ENCODE measurements at places on chromosomes 12 and 14. TPM values are rescaled to one million over a fixed set of nuclear protein-coding genes. Genes with fewer than 3 reads are reported as not detected.

The PAPLN gene
- total RNA-seq: 3.2 TPM

The GRIP1 gene
- total RNA-seq: 0.33 TPM

The ABCC9 gene
- total RNA-seq: 46.0 TPM

The RERG gene
- 0.65 TPM for total RNA-seq

The LIN7A gene
- total RNA-seq: 4.1 TPM

The ASB2 gene
- 0.52 TPM for total RNA-seq

The MAP3K12 gene
- total RNA-seq: 34.2 TPM

The DLST gene
- 76.6 TPM for total RNA-seq

The KRT79 gene
- total RNA-seq: not detected

The DAD1 gene
- total RNA-seq: 262 TPM

The PTGER2 gene
- total RNA-seq: 8.2 TPM

The SLCO1C1 gene
- 2.0 TPM for total RNA-seq

The MDGA2 gene
- not detected for total RNA-seq

The RAD9B gene
- total RNA-seq: 0.46 TPM

The ZFHX2 gene
- 0.83 TPM for total RNA-seq

The NKX2-1 gene
- total RNA-seq: not detected

The TAS2R31 gene
- 3.7 TPM for total RNA-seq

The SDR9C7 gene
- total RNA-seq: not detected

The MEG3 gene
- 396 TPM for total RNA-seq

The KCNH5 gene
- total RNA-seq: 0.07 TPM

The PTCSC3 gene
- not detected for total RNA-seq

The FAM186B gene
- total RNA-seq: 0.40 TPM

The SLC17A8 gene
- not detected for total RNA-seq

The KRT2 gene
- not detected for total RNA-seq

The ARMH4 gene
- total RNA-seq: 9.6 TPM

The KRT6C gene
- total RNA-seq: not detected

The MYH6 gene
- not detected for total RNA-seq

The DLGAP5 gene
- 10.2 TPM for total RNA-seq

The HOXC12 gene
- not detected for total RNA-seq

The CHST11 gene
- 11.4 TPM for total RNA-seq

The LTA4H gene
- 80.3 TPM for total RNA-seq

The AVPR1A gene
- total RNA-seq: 1.9 TPM

The PLXNC1 gene
- total RNA-seq: 1.7 TPM

The RIMKLB gene
- total RNA-seq: 17.1 TPM

The UNG gene
- 17.2 TPM for total RNA-seq
